ENCODE measurements at places on chromosomes 1 and 21.
A peak's percentile ranks its signal among the peaks of the same experiment; 100 is the strongest.

- DNase-seq = peak; percentile 12
Measured at GRCh38 chr1:159510229-159510541, 25.6 kb downstream of the OR10J5 start.

DNA sequence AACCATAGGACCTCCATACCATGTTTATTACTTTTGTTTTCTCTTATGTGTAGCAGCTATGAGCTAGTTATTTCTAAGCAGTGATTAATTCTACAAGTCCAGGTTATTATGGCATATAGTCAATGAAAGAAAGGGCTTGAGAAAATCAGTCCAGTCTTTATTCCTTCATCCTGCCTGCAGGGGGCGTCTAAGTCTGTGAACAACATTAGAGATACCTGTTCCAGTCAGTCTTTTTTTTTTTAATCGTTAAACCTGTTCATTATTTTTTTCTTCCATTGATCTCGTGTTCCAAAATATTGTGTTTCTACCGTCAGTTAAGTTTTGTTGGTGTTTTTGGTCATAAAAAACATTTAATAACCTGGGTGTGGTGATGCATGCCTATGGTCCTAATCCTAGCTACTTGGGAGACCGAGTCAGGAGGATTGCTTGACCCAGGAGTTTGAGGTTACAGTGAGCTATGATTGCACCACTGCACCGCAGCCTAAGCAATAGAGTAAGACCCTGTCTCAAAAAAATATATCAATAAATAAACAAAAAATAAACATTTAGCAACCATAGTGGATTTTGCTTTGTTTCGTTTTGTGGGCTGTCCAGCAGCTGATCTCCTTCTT lies 29.4 kb upstream of the CD2 start:
- DNase-seq = peak; percentile 58

GRCh38 chr1:225736437-225737098 lies 41.1 kb upstream of the SRP9 start:
- DNase-seq = no peak

GRCh38 chr1:245873883-245874671 lies 633.0 kb downstream of the SMYD3 start:
- no peak for DNase-seq

- no peak for DNase-seq
Measured at GRCh38 chr1:219717536-219717935, 104.6 kb upstream of the ZC3H11B start.

DNA sequence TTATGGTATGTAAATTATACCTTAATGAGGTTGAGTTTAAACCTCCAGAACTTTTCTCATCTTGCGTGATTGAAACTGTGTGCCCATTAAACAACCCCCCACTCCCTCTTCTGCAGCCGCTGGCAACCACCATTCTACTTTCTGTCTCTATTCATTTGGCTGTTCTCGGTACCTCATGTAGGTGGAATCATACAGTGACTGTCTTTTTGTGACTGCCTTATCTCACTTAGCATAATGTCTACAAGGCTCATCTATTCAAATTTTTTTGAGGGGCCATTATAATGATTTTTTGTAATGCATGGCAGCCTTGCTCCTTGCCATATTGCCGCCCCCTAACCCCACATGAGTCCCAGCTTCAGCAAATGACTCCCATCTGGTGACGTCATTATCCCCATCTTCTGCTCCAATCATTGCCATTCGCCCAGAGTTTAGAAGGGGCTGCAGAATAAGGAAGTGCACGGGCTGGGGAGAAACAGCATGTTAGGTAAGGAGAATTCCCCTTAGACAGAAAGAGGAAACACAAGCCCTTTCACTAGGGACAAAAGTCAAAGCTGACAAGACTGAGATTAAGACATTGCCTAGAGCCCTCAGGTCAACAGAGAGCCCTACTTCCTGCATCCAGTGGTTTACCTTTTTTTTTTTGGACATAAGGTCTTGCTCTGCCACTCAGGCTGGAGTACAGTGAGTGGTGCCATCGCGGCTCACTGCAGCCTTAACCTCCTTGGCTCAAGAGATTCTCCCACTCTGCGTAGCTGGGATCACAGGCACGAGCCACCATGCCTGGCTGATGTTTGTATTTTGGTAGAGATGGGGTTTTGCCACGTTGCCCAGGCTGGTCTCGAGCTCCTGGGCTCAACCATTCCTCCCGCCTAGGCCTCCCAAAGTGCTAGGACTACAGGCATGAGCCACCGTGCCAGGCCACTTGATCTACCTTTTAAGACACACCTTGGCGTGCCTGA lies 78.4 kb upstream of the ERRFI1 start:
- DNase-seq = no peak

- no peak for DNase-seq
Measured at GRCh38 chr1:22267413-22268175, 124.7 kb upstream of the WNT4 start.

DNA sequence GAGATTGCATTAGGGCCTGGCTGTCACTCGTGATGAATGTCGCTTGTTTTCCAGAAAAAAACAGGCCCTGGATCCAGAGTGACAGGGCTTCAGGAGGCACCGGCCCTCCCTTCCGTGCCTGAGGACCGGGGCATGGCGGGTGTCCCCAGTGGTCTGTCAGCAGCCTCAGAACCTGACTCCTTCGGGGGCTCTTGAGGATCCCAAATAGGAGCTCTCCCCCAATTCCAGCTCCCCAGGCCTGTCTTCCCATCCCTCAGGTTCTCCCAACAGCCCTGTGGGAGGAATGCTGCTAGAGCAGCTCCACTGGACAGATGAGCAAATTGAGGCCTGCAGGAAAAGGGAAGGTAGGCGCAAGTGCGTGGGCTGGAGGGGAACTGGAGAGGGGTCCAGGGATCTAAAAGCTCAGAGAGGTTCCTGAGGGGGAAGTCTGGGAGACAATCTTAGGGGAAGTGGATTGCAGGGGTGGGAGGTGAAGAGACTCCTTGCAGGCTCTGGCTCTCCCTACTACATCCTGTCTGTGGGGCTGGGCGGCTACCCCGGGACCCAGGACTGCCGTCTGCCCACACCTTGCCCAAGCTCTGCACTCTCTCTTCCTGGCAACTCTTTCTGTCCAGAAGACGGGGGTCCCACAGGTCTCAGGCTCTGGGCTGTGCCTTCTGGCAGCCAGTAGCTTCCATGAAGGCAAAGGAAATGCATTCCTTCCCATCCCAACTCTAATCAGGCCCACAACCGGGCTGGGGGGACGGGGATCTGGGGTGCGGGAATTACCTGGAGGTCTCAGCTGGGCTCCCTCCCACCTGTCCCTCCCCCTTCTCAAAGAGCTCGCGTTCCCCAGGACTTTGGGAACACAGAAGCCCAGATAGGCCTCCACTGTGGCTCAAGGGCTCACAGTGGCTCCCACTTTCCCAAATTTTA lies 105.7 kb upstream of the CASZ1 start:
- no peak for DNase-seq

GRCh38 chr1:8740034-8740449 lies 77.4 kb downstream of the RERE start:
- DNase-seq = no peak

- no peak for DNase-seq
Measured at GRCh38 chr21:42311160-42311559, 4.0 kb downstream of the TFF3 start.

- no peak for DNase-seq
Measured at GRCh38 chr21:38282921-38283320, 26.1 kb downstream of the KCNJ15 start.

DNA sequence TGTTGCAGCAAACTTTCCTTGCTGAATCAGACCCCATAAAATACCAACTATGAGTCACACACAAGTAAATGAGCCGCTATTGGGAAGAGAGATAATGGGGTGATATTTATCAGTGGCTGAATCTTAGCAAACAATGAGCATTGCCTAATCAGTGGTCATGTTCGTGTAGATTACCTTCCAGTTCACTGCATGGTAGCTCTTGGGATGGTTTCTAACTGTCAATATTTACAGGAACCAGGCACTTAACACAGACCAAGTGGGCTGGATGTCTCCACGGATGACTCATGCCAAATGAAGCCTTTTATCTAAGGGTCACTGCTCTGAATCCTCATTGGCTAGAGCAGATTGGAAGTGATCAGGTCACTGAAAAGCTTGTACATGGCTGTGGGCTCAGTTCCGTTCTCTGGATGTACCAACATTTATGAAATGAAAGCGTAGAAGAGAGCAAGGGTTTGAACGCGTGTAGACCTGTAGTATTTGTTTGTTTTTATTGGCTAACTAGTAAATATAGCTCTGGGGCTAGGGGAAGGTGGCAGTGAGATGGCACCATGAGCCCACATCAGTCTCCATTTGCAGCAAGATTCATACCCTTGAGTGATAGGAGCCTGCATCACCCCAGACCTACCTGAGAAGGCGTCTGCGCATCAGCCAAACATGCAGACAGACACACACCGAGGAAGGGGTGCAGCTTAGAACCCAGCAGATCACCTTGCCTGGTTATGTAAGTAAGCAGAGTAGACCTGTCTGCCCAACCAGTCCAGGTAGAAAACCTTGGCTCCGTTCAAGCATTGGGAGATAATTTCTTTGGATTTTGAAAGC lies 153.3 kb downstream of the TOMM20 start:
- DNase-seq = peak; percentile 96

GRCh38 chr1:220371324-220371723 lies 99.1 kb upstream of the RAB3GAP2 start:
- no peak for DNase-seq

DNA sequence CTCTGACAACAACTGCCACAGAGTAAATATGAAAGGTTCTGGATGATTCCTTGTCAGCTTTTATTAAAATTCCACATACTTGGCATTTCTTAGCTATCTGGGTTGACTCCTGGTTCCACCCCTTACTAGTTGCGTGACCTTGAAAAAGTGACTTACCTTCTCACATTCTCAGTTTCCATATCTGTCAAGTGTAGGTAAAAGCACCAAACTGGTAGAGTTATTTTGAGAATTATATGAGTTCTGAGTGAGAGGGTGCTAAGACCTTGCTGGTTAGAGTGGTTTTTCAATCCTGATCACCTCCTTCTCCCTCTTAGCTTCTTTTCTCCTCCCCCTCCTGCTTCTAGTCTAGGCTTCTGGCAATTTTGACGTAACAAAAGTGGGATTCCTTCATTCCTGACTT lies 83.4 kb upstream of the ABCD3 start:
- no peak for DNase-seq

GRCh38 chr1:200328379-200328778 lies 81.5 kb downstream of the ZNF281 start:
- no peak for DNase-seq

DNA sequence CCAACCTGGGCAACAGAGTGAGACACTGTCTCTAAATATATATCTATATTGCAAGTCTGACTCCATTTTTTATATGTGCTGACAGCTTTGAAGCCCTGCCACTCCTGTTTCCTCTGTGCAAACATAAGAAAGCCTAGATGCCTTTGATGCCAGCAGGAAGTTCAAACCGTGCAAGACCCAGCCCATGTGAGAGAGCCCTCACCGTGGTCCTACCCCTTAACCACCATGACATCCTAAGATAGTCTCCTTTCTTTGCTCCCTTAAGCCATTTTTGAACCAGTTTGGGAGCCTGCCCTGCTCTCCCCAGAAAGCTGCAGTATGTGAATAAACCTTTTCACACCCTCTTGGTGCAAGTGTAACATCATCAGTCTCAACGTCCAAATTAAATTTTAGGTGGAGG lies 3.7 kb upstream of the DIPK1A start:
- no peak for DNase-seq

DNA sequence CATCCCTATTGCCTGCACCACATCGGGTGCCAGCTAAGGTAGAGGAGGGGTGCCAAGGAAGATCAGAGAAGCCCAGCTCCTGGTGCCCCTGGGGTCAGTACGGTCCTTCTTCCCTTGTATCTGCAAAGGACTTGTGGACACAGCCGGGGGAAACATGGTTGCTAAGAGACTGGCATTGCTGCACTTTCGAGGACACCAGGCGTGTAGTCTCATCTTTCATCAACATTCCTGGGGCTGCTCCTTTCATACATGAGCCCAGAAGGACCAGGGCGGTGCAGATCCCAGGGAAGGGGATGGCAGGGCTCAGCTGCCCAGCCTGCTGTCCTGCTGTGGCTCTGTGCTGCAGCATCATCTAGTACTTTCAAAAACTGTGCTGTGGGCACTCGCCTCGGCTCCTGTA lies 61.0 kb downstream of the RUNX1 start:
- no peak for DNase-seq

- no peak for DNase-seq
Measured at GRCh38 chr1:36515315-36516138, 32.8 kb upstream of the CSF3R start.

- no peak for DNase-seq
Measured at GRCh38 chr1:79694241-79694640, 687.7 kb upstream of the ADGRL4 start.

DNA sequence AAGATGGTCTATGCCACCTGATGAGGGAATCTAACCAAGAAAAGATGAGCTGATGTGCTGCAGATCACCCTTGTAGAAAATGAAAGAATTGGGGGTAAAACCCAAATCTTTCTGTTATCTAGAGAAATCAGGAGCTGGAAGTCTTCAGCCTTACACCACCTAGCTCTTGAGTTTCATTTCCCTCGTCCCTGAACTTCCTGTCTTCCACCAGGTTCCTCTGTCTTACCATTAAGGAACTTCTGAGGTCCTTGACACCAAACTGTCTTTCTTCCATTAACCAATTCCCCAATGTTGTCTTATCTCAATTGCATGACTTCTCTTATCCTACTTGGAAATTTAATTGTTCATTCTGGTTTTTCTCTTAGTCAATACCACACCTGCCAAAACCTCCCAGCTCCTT lies 31.5 kb downstream of the LPAR3 start:
- DNase-seq = no peak

DNA sequence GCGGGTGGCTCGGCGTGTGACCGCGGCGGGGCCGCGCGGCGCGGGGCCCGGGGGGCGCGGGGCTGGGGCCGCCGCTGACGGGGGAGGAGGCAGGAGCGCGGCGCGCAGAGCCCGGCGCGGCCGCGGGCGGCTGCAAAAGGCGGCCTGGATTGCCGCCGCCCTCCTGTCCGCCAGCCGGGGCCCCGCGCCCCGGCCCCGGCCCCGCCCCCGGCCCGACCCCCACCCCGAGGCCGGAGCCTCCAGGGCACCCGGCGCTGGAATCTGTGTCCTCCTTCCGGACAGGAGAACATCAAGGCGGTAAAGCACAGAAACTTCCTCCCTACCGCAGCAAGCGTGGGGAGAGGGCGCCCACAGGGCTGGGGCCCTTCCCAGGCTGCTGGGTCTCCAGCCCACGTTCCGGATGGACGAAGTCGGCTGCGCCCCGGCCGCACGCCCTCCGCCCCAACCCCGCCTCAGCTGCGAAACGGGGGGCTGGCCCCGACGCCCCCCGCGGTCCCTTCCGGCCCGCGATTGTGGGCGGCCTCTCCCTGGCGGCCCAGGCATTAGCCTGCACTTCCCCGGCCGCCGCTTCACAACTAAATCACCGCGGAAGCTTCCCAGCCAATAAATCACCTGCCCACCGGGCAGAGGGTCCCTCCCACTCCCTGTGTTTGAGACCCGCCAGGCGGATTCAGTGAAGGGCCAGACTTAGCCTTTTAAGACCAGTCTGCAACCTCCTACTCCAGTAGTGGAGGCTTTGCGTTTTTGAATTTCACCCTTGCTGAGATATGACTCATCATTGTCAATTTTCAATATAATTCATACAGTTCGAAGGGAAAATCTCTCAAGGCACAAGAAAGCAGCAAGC lies 106.0 kb downstream of the SLC45A1 start:
- peak; percentile 59 for DNase-seq
